ENCODE measurements at places on chromosomes 12 and 14.
A peak's percentile ranks its signal among the peaks of the same experiment; 100 is the strongest.

- DNase-seq: no peak
Observed at GRCh38 chr14:53016491-53016890, 65.6 kb upstream of the FERMT2 start.

- peak; percentile 12 for DNase-seq
Observed at GRCh38 chr14:34766606-34767005, 52.2 kb upstream of the CFL2 start.

DNA sequence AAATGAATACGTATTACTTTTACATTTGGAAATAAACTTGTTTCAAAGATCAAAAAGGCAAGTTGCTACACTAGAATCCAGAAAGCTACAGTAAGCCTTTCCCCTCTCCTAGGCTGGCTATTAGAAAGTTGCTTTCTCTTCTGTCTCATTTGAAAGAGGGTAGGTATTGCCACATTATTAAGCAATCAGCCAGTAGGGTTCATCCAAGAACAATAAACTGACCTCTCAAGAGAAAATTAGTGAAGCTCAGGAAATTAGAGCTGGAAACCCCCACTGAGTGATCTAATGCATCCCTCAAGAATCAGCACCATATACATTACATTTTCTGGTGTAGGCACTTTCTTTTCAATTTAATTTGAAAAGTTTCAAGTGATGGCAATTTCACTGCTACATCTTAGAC is 4.5 kb upstream of the TMEM233 start:
- DNase-seq: no peak

DNA sequence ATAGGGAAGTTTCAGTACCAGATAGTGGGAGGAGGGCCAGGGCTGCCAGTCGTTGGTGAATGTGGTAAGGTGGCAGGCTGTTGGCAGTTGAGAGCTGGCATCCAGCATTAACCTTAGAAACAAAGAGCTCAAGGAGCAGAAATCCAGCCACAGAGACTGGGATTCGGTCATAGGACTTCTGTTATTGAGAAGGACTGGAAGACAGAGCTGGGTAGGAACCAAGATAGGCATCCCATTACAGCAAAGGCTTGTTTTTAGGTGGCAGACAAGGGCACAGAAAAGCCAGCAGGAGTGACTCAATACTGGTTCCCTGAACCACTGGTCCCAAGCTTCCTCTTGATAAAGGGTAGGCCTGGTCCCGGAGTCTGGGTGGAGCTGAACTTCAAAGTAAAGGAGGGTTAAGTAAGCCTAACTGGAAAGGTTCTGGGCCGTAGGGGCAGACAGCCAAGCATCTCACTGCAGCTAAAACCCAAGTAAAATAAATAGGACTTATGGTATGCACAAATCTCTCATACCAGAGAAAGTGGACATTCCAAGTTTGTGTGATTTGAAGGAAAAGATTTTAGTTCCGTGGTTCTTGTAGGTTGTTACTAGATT is 147.9 kb downstream of the ETV6 start:
- DNase-seq: peak; percentile 71

- DNase-seq: no peak
Observed at GRCh38 chr12:2070440-2071045, 17.8 kb downstream of the CACNA1C start.

DNA sequence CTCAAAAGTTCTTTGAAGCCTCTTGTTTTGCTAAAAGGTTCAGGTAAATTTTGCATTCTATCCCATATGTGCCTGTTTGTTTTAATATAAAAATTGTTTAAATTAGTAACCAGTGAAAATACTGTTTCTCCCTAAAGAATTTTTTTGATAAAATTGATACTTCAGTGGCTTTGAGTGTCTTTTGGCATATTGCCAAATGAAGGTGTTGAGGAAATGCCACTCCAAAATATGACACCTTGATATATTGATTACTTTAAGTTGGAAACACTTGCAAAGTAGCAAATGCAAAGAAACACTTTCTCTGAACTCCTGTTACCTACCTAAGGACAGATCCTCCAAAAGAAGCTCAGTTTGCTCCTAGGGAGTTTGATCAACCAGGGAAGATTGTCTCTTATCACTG is 8.4 kb downstream of the STYX start:
- DNase-seq: no peak

DNA sequence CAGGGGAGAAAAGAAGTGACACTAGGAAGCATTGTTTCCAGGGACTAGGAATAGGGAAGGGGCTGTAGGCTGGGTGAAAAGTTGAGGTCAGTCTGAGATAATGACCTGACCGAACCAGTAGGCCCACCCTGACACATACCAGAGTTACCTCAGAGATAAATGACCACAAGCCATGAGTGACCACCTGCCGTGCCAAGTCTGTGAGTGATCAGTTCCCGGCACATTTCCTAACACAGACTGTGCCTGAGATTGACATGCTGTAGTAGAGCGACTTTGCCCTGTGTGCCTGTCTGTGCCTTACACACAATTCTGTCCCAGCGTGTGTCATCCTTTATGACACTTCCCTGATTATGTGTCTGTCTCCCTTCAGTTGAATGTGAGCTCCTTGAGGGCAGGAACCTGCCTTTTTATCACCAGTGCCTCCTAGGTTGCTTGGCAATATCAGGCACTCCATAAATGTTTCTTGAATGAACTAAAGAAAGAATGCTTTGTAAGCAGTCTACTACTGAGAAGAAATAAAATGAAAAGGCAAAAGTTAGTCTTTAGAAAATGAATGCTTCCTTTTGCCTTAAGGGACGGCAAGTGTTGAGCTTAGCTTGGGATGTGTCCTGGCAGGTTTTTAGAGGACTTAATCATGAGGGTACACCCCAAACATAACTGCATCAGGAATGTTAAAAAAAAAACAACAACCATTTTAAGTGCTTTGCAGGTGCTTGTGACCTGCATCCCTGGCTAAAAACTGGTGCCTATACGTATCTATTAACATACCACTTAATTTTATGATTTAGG is 9.6 kb upstream of the SSPN start:
- DNase-seq: no peak

DNA sequence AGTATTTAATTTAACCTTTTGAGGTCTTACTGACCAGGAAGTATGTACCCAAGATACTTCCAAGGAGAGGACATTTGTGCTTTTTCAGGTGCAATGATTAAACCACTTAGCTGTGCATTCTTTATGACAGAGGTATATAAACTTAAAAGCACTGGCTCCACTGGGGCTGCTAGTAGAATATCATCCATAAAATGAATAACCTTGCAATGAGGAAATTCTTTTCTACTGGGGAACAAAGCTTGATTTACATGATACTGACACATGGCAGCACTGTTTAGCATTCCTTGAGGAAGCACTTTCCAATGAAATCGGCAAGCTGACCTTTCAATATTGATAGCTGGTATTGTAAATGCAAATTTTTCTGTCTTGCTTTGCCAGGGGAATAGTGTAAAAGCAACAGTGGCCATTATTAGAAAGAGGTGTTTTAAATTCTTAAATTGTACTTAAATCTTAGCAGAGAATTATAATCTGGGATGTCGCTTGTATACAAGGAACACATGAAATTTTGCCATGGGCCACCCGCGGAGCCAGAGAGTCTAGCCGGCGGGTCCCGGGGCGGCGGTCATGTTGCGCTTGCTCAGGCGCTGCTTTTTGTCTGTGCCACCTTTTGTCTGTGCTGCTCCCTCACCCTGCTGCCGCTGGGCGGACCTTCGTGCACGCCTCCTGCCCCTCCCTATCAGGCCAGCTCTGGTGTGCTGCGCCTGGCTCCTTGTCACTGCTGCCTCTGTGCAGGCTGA is 20.9 kb upstream of the BLTP3B start:
- DNase-seq: no peak

- no peak for DNase-seq
Observed at GRCh38 chr12:130139567-130140421, 22.5 kb upstream of the FZD10 start.

GRCh38 chr14:104009297-104009696 is 67.0 kb upstream of the RD3L start:
- DNase-seq: no peak

All from astrocyte of the cerebellum (primary cell).